Activated naive CD4-positive, alpha-beta T cell treated with anti-CD3 and anti-CD28 coated beads for 36 hours (primary cell): ENCODE measurements at places on chromosomes 3 and 15. TPM values are rescaled to one million over a fixed set of nuclear protein-coding genes. Genes with fewer than 3 reads are reported as not detected.
A peak's percentile ranks its signal among the peaks of the same experiment; 100 is the strongest.

- DNase-seq, result no peak
These were observed 10.5 kb downstream of the SLC24A5 start for GRCh38 chr15:48131324-48131723.

GRCh38 chr15:41795996-41796856, 21.9 kb downstream of the MAPKBP1 start:
- no peak for DNase-seq

DNA sequence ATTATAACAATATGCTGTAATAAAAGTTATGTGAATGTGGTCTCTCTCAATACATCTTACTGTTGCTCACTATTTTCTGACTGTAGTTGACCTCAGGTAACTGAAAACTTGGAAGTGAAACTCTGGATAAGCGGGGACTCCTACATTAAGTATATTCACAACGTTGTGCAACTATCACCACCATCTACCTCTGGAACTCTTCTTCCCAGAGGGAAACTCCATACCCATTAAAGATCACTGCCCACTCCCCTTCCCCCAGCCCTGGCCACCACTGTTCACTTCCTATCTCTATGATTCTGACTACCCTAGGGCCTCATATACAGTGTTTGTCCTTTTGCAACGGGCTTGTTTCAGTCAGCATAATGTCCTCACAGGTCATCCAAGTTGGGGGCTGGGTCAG, 20.7 kb downstream of the SLCO3A1 start:
- no peak for DNase-seq

Gene TMEM212
- total RNA-seq, result not detected

GRCh38 chr3:70811880-70812279, 499.4 kb upstream of the MDFIC2 start:
- DNase-seq, result peak; percentile 16
